ENCODE measurements at places on chromosomes 1 and 21.

DNA sequence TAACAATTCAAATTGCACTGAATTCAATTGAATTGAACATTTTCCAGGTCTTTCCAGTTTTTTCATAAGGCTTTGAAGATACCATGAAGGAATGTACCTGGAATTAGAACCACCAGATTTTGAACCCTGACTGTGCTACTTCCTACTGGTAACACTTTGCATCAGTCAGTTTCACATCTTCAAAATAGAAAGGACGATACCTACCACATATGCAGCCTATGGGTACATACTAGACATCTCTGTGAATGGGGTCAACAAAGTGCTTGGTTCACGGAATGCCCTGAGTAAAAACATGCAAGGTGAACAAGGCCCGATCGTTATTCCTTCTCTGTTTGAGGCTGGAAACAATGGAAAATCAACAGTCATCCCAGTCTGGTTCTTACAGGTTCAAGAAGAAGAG is 41.2 kb upstream of the WLS start:
- DNase-seq: no peak

- DNase-seq: no peak
Observed at GRCh38 chr1:24516506-24516905, 13.9 kb downstream of the RCAN3 start.

GRCh38 chr1:156941675-156942074 is 21.2 kb downstream of the LRRC71 start:
- DNase-seq: no peak

DNA sequence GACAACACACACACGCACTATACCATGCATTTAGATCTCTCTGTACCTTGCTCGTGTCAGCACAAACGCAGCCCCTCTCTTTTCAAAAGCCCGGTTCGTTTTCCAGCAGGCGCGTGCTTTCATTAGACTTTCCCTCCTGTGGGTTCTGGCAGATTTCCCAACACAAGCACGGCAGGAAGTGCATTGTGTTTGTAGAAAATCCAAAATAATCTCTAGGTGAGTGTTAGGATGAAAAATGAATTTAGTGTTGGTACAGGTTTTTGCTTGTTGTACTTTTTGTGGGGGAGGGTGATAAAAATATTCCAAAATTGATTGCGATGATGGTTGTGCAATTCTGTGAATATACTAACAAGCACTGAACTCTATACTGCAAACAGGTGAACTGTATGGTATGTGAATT is 54.1 kb upstream of the POFUT2 start:
- DNase-seq: no peak

DNA sequence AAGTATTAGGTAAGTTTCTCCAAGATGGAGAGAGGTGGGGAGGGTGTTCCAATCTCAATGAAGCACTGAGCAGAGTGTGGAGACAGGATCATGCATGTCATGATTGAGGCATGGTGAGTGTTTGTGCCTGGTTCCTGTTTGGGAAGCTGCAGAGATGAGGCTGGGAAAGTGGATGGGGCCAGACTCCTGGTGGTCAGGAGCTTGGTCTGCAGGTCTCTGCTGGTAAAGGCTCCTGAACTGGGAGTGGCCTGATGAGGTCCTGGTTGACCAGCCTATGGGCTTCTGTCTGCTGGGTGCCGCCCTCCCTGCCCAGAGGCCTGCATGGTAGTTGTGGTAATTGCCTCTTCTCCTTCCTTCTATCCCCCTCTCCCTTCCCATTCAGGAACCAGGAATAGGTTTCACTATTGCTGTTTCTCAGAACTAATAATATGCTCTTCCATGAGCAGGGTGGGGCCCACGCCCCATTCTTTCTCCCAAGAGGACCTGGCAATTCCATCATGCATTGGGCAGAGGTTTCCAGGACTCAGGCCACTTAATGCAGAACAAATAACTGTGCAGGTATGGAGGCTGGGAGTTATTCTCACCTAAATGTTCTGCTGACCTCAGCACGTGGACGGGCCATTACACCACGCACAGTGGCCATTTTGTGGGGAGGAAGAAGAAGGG is 24.5 kb downstream of the PROK1 start:
- no peak for DNase-seq

- no peak for DNase-seq
Observed at GRCh38 chr1:237316352-237316751, 274.4 kb downstream of the RYR2 start.

GRCh38 chr1:17831597-17831996 is 76.5 kb downstream of the ACTL8 start:
- no peak for DNase-seq

DNA sequence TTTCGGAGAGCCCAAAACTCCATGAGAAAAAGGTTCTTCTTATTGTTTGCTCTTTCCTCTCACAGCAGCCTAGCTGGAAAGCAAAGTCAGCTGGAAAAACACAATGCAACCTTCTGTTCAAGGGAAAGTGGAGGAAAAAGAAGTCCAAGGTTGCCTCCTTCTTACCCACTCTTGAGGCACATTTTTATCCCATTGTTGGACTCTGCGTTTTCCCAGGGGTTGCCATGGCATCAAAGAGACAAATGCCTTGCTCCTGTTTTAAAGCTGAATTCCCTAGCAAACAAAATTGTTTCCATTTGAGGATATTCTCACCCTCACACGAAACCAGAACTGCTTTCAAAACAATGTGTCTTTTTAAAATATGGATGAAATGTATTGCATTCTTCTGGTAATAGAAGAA is 45.1 kb upstream of the PALMD start:
- no peak for DNase-seq

- no peak for DNase-seq
Observed at GRCh38 chr1:67468066-67468718, 38.0 kb upstream of the SERBP1 start.

- no peak for DNase-seq
Observed at GRCh38 chr1:236864996-236865817, 70.1 kb downstream of the MTR start.

- no peak for DNase-seq
Observed at GRCh38 chr1:65278376-65279069, 30.8 kb upstream of the DNAJC6 start.
